ENCODE measurements at places on chromosomes 11 and 22.

- DNase-seq, result no peak
Observed at GRCh38 chr11:69855421-69855820, 36.2 kb upstream of the FGF3 start.

- no peak for DNase-seq
Observed at GRCh38 chr11:67409261-67409666, 5.4 kb downstream of the TBC1D10C start.

DNA sequence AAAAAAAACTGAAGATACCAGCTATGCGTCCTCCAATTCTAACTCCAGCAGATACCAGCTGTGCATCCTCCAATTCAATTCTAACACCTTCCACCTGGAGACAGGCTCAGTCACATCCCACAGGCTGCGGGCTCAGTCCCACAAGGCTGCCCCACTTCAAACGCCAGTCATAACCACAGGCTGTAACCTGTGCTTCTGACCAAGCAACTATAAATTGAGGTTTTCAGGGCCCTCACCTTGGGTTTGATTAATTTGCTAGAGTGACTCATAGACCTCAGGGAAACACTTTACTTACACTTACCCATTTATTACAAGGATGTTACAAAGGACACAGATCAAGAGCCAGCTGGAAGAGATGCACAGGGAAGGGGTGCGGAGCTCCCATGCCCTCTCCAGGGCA, 32.4 kb upstream of the MSANTD2 start:
- no peak for DNase-seq

DNA sequence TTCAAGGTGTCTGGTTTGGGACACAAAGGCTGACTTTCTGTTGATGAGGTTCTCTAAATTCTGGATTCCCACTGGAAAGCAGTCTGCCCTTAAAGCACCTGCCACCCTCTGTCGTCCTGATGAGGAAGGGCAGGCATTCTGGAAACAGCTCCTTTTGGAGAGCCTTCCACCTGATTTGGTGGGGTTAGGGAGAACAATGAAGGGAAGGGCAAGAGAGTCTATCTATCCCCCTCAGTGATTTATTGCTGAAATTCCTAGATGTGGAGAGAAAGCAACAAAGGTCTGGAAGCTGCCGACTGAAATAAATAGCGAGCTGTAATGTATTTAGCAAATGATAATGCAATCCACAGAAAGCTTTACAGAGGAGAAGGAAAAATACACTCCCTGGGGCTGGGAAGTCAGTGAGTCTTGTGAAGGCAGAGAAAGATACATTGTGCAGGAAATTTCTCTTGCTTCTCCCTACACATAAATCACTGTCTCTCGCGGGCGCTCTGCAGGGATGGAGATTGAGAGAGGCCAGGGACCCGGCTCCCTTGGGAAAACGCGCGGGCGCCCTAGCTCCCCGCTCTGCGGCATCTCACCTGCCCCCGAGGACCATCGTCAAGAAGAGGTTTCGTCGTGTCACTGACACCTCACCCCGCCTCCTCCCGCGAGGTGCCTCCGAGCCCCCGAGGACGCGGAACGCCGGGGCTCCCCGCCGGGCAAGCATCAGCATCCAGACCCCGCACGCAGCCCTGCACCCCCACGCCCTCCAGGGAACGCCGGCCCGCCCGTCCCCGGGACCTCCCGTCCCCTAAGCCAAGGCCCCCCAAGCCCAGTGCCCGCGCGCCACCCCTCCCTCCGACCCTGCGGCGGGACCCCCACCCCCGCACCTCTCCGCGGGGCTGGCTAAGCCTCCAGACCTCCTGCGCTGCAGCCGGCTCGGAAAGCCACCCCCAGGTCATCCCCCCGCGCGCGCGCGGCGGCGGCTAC, 673 bp downstream of the CDON start:
- peak; percentile 76 for DNase-seq

DNA sequence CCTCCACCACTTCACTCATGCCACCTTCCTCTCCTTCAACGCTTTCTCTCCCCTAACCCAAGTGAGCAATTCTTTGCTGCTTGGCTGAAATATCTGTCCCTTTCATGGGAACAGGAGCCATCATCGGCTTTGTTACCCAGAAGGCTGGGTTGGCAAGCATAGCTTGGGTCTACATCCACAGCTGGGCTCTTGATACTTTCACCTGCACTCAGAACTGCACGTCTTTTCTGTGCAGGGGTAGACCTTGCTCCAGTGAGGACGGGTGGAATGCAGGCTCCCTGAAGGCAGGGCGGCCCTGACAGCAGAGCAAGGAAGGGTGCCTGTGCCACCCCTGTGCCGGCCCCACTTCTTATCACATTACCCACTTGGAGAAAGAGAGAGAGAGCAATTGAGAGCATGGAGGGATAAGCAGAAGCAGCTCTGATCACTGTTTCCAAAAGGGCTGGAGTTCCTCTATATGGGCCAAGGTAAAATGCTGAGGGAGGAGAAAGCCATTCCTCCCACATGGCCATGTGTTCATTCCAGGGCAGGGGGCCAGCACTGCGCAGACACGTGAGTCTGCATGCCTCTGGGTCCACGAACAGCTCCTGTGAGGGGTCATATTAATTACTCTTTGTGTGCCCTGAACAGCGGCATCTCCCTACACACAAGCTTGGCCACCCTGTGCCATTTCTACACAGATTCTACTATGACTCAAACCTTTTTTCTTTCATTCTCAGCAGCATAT, 181.8 kb downstream of the BUD13 start:
- no peak for DNase-seq

- no peak for DNase-seq
Observed at GRCh38 chr11:115630214-115630613, 126.0 kb upstream of the CADM1 start.

DNA sequence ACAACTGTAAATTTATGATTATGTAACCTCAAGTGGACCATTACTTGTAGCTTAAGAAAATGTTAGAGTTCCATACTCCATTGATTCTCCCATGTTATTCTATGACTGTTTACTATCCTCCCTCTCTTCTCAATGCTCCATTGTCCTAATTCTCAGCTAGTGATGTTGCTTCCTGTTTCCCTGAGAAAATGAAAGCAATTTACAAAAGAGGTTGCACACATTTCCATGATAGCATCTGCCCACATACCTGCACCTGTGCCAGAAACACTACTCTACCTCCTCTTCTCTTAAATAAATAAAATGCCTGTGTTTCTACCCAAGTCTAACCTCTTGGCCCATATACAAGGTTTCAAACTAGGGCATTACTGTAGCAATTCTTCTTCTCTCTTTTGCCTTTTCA, 1620.9 kb downstream of the FAM181B start:
- no peak for DNase-seq

DNA sequence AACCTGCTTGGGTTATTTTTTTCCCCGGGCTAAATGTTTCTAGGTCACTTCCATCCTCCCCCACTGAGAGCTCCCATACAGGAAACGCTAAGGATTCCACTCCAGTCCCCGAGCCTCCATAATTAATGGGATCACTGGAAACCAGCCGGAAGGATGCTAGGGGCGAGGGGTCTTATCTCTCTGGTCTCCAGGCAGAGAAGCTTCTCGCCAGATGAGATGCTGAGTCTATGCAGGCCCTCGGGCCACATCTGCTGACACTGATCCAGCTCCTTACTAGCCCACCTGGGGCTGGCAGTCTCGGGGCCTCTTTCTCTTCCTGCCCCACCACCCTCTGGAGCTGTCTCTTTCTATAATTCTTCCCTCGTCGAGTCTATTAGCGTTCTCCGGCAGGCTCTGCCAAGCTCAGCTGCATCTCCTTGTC, 125.9 kb upstream of the SYT13 start:
- no peak for DNase-seq

GRCh38 chr22:17241576-17242330, 22.5 kb upstream of the ADA2 start:
- no peak for DNase-seq

GRCh38 chr11:88188251-88188931, 13.1 kb upstream of the RAB38 start:
- DNase-seq, result no peak

GRCh38 chr22:38795569-38795968, 1.6 kb upstream of the DNAL4 start:
- DNase-seq, result no peak

GRCh38 chr11:110445437-110445836, 15.7 kb downstream of the FDX1 start:
- DNase-seq, result no peak

DNA sequence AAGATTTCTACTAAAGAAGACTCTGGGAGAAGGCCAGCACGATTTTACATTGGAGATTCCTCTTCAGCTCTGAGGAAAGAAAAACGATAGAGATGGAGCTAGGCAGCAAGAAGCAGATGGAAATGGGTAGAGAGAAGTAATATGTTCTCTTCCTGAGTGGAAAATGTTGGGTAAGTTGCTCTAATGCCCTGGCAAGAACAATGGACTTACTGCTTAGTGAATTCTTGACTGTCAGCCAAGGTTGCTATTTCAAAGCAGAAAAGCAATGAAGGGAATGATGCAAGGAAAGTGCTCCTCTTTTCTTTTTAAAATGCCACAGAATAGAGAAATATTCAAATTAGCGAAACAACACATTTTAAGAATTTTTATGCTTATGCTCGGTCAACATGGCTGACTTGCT, 38.4 kb upstream of the CWF19L2 start:
- no peak for DNase-seq

GRCh38 chr22:47928631-47929030, 1166.2 kb downstream of the TBC1D22A start:
- DNase-seq, result no peak

DNA sequence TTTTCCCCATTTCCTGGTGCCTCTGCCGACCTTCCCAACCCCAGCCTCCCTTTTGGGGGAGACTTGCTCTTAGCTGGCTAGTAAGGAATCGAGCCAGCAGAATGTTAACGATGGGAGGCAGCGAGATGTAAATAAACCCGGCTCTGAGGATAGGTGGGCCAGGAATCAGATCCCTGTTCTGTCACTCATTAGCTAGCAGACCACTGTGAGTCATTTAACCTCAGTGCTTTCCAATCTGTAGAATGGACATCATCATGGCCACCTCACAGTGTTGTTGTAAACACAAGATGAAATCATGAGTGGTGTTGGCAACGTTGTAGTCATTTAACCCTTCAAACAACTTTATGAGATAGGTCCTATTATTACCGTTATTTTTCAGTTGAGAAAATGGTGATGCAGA, 208.6 kb downstream of the KIRREL3 start:
- DNase-seq, result no peak

DNA sequence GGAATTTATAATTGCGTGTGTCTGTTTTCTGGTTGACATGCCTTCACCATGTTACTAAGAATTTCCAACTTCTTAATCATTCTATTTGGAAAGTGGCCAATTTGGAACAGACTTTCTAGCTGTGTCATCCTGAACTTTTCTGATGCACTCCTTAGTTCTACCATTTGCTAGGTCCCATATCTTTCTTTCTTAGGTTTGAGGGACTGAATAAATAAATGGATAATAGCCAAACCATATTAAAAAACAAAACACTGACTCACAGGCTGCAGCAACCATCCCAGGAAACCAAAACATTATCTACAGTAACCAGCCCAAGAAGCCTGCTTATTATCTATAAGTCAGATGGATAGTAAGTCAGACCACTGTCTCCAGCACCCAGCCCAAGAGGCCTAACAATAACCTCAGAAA, 57.5 kb upstream of the PLET1 start:
- no peak for DNase-seq

GRCh38 chr11:387193-387793, 6.7 kb upstream of the PKP3 start:
- no peak for DNase-seq

DNA sequence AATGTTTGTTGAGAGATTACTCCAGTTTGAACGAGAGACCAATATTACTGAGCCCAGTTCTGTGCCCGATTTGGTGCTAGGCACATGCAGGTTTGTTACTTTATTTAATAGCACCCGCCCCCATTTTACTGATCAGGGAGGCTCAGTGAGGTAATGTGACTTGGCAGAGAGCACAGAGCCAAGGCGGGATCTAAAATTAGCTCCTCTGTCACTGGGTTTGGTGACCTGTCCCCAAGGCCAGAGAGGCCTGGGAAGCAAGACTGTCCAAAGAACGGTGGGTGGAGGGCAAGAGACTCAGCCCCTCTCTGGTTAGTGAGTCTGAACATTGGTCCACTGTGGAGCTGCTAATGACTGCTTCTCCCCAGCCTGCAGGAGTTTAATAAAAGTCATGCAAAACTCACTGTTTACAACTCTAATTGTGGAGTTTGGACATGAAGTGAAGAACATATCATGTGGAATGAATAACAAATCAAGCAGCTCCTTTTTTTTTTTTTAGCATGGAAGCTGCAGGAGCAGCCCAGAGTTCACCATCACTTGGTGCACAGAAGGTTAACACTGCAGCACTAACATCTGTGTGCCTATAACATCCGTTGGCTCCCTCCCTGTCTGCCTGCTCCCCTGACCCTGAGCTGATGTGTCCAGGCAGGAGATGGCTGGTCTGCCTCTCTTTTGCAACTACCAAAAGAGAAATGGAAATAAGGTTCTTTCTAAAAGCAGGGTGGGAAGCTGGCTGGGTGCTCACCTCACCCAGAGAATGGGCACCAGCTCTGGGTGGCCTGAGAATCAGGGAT, 39.0 kb downstream of the CSNK2A3 start:
- DNase-seq, result no peak

GRCh38 chr22:29454276-29454675, 15.9 kb downstream of the RFPL1 start:
- no peak for DNase-seq

DNA sequence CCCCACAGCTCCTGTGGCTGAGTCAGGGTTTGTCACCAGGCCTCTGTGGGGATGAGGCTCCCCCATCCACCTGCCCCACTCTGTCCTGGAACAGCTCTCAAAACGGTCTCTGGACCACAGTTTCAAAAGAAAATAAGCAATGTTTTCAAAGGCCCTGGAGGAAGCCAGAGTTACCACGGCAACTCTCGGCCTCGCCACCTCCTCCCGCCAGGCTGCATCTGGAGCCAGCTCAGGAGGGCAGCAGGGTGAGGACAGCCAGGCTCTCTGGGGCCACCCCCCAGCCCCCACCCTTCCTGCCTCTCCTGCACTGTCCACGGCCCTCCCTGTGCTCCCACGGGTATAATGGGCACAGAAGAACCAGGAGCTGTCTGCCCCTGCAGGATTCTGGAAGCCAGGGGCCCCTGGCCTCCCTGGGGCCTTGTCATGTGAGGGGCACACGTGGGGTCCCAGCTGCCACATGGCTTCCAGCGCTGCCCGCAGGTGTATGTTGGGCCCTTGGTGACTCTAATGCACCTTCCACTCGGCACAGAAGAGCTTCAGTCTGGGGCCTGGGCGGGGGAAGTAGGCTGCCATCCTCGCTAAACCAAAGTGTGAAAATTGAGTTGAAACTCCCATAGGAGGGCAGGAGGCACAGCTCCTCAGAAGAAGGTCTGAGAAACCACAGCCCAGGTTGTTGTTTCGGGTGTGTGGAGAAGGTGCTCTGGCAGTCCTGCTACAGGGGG, 10.3 kb downstream of the CD81 start:
- DNase-seq, result no peak

- peak; percentile 48 for DNase-seq
Observed at GRCh38 chr11:45795379-45795778, 9.6 kb upstream of the SLC35C1 start.

- DNase-seq, result no peak
Observed at GRCh38 chr11:26997378-26997777, 3.5 kb downstream of the FIBIN start.

Data from type B pancreatic cell (in vitro differentiated cells).